ENCODE measurements at places on chromosomes 4 and X.

DNA sequence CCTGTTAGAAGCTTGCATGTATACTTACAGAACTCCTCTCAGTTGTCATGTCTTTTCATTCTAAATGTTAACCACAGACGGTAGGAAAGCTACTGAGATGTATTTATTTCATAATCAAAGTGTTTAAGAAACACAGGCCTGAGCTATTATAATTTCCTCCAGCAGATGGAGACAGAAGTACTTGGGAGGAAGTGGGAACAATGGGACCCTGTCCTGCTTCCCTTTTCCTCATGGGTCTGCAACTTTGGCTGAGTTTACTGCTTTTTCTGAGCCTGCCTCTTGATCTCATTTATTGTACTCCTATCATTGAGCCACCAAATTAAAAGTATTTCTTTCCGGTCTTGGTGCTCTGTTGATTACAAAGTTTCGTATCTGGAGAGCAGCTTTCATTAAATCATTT lies 67.7 kb upstream of the SPANXN2 start:
- DNase-seq = peak; percentile 8

DNA sequence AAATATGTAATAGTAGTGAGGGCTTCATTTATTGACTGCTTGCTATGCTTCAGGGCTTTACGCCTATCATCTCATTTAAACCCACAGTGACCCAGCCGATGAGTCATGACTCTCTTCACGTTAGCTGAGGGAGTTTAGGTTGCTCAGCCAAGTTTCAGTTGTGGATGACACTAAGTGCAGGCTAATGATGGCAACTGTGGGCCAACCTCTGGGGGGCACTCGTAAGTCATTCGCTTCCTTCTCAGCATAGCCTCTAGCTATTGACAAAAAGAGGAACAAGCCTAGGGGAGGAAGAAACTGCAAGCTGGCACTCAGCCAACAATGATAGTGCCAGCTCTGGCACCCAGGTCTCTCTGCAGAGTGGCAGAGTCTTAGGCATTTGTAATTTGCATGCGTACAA lies 325.0 kb downstream of the ARHGAP10 start:
- peak; percentile 38 for DNase-seq

GRCh38 chrX:145405012-145405411 lies 157.7 kb downstream of the SPANXN1 start:
- DNase-seq = peak; percentile 20

DNA sequence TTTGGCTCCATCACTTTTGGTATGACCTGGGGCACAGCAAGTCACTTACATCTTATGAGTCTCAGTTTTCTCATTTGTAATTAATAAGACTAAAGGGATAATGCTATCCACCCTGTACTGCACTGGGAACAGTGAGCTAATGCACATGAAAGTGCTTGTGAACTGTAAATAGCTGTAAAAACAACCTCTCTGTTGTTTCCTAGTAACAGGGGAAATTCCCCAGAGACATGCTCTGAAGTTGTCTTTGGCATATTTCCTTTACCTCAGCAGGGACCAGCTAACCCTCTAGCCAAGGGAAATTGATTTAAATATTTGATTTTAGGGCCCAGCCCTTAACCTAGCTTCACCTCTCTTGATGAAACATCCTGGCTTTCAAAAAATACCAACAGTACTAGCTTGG lies 6.1 kb upstream of the CYSLTR1 start:
- no peak for DNase-seq
